Activated T-helper 1 cell treated with anti-CD3 and anti-CD28 coated beads, Interleukin-12 subunit alpha, Interleukin-12 subunit beta, Interleukin-2, Interleukin-4 antibody, amounts not matched to agents 30 ng/mL and 10 ng/mL and 1 ng/mL, durations not matched to agents 14 hours and 24 hours and 36 hours (primary cell): ENCODE measurements at places on chromosomes 11 and 22.
A peak's percentile ranks its signal among the peaks of the same experiment; 100 is the strongest.

DNA sequence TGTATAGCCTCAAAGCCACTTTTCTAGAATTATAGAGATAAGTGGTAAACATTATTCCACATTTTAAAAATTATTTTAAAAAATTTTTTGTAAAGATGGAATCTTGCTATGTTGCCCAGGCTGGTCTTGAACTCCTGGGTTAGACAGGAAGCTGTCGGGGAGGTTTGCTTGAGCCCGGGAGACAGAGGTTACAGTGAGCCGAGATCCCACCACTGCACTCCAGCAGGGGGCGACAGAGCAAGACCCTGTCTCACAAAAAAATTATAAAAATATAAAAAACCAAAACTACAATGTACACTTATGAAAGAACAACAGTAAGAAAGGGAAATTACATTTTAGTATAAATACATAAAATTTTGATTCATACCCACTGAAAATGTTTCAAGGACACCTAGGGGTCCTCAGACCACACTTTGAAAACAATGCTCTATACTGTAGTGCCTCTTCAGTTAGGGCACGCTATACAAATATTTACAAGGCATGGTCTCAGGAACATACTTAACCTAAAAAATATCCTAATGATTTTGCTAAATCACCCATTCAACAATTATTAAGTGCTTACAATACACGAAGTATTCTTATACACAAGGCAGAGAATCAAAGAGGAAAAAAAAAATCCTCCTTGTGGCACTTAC is 111.2 kb downstream of the MRTFA start:
- peak; percentile 48 for DNase-seq

- peak; percentile 21 for DNase-seq
Observed at GRCh38 chr22:42283278-42284201, 13.1 kb upstream of the TCF20 start.

GRCh38 chr11:130180896-130181294 is 21.3 kb downstream of the ST14 start:
- no peak for DNase-seq

- no peak for DNase-seq
Observed at GRCh38 chr22:20400606-20401375, 6.8 kb downstream of the ZNF74 start.

DNA sequence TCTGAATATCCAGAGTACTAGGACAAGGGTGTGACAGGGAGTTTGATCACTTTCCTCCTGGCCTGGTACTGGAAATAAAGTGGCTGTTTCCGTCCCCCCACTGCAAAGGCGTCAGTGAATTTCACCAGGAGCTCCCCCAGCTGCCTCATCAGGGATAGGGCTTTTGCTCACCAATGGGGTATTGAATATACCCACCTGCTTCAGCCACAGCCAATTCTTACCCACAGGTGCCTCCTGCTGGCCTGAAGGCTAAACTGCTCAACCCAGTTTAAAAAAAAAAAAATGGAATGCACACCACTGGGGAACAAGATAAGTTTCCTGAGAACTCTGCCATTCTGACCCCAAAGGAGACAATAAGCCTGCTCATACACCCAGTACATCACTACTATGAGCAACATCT is 65.3 kb upstream of the MS4A8 start:
- no peak for DNase-seq

- no peak for DNase-seq
Observed at GRCh38 chr11:117110294-117110950, 12.2 kb upstream of the SIK3 start.

DNA sequence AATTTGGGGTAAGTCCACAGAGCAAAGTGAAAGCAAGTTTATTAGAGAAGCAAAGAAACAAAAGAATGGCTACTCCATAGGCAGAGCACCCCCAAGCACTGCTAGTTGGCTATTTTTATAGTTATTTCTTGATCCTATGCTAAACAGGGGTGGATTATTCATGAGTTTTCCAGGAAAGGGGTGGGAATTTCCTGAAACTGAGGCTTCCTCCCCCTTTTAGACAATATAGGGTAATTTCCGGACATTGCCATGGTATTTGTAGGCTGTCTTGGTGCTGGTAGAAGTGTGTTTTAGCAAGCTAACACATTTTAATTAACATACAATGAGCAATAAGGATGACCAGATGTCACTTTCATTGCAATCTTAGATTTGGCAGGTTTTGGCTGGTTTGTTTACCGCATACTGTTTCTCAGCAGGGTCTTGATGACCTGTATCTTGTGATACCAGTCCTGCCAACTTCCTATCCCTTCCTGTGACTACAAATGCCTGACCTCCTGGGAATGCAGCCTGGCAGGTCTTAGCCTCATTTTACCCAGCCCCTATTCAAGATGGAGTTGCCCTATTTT is 937 bp upstream of the C1QTNF6 start:
- DNase-seq = no peak

- no peak for DNase-seq
Observed at GRCh38 chr11:64593156-64594105, 2.4 kb downstream of the SLC22A12 start.

- no peak for DNase-seq
Observed at GRCh38 chr11:15649371-15650104, 534.8 kb downstream of the INSC start.

GRCh38 chr11:67694875-67695555 is 20.6 kb upstream of the ALDH3B2 start:
- no peak for DNase-seq

DNA sequence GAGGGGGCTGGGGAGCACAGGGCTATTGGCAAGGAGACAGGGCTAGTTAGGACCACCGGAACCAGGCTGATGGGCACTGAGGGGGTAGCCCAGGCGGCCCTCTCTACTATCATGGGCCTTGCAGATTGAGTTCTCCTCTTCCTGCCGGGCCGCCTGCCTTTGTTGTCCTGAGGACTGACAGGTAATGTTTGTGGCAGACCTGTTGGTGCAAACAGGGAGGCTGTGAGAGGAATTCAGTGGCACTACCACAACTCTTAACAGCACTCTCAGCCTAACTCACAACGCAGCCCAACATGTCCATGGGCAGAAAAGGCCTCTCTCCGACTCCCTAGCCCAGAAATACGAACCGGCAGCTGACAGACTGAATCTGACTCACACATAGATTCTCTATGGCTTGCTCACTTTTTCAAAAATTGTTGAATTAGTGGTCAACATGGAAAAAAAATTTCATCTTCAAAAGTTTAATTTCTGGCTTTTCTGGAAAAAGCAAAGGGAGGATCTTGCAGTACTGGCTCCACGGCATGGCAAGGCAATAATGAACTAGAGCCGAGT is 11.4 kb downstream of the KCNJ5 start:
- no peak for DNase-seq

DNA sequence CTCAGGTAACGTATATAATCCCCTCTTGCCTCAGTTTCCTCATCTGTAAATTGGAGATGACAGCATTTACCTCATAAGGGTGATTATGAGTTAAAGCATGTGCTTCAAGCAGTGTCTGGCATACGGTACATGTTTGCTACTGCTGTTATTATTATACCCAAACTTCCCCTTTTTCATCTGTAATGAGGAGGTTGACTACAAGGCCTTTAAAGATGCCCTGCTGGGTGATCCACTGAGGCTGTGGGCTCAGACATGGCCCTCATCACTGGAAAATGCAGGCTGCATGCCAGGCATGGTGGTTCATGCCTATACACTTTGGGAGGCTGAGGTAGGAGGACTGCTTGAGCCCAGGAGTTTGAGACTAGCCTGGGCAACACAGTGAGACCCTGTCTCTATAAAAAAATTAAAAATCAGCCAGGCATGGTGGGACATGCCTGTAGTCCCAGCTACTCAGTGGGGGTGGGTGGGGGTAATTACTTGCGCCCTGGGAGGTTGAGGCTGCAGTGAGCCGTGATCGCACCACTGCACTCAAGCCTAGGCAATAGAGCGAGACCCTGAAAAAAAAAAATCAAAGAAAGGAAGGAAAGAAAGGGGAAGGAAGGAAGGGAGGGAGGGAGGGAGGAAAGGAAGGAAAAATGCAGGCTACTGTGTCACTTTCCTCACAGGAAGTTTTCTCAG is 4.3 kb downstream of the PIK3IP1 start:
- DNase-seq = no peak

- no peak for DNase-seq
Observed at GRCh38 chr22:17103351-17103750, 17.8 kb downstream of the TMEM121B start.

DNA sequence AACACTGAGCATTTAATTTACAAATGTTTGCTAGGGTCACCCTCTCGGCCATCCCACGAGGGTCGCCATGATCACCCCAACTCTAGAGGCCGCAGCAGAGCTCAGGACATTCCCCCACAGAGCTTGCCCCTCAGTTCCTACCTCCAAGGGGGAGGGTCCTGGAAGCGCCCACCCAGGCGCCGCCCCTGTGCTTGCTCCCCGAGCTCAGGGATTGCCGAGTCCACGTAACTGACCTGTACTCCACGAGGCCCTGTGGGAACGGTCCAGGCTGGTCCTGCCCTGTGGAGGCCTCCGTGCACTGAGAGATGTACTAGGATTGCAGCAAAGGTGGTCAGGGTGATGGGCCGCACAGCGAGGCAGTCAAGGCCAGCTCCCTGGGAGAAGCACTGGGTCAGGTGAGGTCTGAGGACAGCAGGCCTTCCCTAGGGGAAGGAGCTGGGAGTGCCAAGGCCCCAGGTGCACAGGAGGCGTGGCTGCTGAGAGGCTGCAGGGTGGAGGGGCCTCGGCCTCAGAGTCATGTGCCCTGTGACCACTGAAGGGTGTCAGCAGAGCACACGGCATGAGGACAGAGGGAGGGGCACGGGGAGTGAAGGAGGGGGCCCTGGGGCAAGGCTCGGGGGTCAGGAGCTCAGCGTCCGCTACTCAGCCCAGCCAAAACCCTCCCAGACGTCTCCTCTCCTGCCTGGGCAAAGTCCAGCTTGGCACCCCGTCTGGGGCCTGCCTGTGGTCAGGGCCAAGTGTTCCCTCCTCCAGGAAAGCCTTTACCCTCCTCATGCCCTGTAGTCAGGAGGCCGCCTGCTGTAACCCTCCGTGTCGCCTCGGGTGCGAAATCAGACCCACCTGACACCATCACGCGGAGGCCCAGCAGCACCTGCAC is 2.4 kb upstream of the MIOX start:
- no peak for DNase-seq

DNA sequence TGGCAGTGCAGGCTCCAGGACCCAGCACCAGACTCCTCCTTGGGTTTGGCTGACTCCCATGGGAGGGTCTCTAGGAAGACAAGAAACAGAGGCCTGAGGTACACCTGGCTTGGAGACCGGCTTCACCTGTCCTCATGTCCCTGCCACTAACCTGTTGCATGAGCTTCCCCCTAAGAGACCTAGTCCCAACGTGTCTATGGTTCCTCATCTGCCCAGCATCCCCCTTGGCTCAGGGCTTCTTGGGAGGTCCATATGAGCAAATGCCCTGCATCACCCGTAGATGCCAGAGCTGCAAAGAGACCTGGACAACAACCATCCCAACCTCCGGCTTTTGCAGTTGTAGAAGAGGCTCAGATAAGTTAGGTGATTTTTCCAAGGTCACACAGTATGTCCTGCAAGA is 123.5 kb downstream of the BUD13 start:
- no peak for DNase-seq

- DNase-seq = no peak
Observed at GRCh38 chr11:112613051-112613972, 347.9 kb upstream of the NCAM1 start.

- DNase-seq = no peak
Observed at GRCh38 chr11:113035708-113036107, 74.5 kb downstream of the NCAM1 start.

- DNase-seq = no peak
Observed at GRCh38 chr11:119155733-119156492, 7.1 kb downstream of the ABCG4 start.

- no peak for DNase-seq
Observed at GRCh38 chr11:65651589-65652510, 10.9 kb downstream of the RELA start.

GRCh38 chr22:22099833-22100812 is 117.5 kb upstream of the TOP3B start:
- no peak for DNase-seq

DNA sequence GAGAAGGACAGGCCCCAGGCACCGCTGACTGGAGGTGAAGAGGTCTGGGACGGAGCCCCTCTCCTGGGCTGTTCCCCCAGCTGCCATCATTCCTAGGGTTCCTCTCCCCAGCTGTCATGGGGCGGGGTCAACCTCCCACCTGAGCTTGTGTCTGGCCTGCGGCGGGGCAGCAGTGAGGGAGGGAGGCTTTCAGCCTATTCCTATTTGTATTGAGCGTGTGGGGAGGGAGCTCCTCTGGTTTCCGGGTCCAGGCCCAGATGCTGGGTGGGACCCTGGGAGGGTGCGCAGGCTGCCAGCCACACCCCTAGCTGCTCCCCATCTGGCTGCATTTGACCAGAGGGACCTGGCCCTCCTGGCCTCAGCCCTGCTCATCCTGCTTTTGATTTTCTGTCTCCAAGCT is 13.7 kb downstream of the TSPAN4 start:
- no peak for DNase-seq

DNA sequence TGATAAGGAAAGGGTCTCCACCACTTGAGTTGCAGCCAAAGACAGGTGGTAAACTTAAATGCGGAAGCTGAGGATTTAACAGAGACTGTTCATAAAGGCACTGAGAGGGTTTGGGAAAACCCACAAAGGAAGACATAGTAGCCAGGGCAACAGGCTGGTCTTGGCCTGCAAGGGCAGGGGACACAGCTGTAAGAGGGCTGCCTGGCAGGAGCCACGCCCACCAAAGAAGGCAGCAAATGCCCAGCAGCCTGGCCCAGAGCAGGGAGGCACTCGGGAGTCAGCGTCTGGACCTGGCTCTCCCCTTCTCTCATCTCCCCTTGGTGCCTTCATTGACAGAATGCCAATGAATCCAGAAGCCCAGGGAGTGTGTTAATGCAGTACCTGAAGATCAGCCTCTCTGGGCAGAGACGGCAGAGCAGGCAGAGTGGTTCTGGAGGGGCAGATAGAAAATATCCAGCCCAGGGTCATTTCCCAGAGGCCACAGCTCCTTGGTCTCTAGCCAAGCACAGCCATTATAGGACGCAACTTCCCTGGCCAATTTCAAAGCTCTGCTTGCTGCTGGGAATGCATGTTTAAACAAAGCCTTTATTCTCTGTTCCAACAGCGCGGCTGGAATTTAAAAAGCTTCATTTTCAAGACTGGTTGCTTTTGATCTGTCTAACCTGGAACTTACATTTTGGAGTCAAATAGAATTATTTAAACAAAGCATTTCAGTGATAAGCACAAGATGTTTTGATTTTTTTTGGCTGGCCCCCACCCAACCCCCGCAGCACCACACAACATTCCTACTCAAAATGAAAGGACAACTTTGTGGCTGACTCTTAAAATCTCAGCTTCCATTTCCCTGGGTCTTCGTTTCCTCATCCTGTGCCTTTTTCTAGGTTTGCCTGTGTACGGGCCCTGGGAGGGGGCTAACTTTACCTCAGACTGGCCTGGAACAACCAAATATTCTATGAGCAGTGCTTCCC is 125.6 kb upstream of the LMO1 start:
- no peak for DNase-seq

GRCh38 chr11:66889960-66890359 is 33.1 kb downstream of the LRFN4 start:
- DNase-seq = no peak

DNA sequence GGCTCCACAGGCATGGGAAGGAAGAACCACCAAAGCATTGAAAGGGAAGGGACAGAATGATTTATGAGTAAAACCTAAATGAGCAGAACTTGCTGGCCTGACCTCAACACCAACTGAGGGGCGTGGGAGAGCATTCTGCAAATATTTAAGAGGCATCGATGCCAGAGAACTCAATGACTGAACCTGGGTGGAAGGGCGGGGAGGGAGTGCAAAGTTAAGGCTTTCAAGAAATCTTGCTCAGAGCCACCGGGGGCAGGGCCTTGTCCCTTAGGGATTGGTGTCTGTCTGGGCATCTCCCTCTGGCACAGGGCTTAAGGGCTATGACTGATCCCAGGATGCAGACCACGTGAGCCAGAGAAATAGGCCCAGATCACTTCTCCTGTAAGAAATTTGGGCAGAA is 137.1 kb downstream of the ADAMTS15 start:
- no peak for DNase-seq
